ENCODE measurements at places on chromosomes 1 and 21.
A peak's percentile ranks its signal among the peaks of the same experiment; 100 is the strongest.

GRCh38 chr1:61782771-61783170 is 40.5 kb downstream of the PATJ start:
- DNase-seq = no peak

GRCh38 chr1:173210716-173211231 is 3.6 kb upstream of the TNFSF4 start:
- no peak for DNase-seq

DNA sequence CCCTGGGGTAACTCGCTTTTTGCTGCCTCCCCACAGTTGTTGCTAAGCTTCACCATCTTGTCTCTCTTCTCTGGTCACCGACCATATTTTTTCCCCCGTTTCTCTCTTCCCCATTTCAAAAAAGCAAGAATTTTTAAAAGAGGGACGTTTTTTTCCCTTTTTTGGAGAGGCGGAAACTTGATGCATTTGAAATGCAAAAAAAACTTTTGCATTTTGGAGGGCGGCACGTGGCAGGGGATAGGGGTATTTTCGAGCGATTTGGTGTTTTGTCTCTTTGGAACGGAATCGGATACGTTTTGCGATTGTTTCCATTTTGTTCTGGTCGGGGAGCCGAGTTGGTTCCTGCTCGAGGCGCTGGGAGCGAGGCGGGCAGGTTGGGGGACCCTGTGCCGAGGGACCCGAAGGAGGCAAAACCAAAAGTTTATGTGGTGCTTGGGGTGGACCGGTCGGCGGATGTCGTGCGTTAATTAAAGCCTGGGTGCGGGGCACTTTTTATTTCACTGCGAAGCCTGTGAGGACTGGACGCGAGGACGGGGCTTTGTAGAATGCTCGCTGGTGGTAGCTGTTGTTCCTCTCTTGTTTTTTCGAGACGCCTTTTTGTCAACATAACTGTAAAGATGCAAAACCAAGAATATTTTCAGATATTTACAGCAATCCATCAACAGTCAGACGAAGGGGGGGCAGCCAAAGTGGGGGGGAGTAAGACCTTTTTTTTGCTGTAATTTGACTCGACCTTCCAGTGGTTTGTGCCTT is 884 bp downstream of the H3-3A start:
- peak; percentile 65 for DNase-seq

GRCh38 chr1:116927049-116927798 is 17.5 kb downstream of the PTGFRN start:
- DNase-seq = no peak

- DNase-seq = no peak
Observed at GRCh38 chr1:26544126-26544525, 14.6 kb downstream of the RPS6KA1 start.

- no peak for DNase-seq
Observed at GRCh38 chr1:218510153-218510772, 165.1 kb downstream of the TGFB2 start.

- peak; percentile 39 for DNase-seq
Observed at GRCh38 chr1:110880708-110881374, 7.9 kb downstream of the CD53 start.

DNA sequence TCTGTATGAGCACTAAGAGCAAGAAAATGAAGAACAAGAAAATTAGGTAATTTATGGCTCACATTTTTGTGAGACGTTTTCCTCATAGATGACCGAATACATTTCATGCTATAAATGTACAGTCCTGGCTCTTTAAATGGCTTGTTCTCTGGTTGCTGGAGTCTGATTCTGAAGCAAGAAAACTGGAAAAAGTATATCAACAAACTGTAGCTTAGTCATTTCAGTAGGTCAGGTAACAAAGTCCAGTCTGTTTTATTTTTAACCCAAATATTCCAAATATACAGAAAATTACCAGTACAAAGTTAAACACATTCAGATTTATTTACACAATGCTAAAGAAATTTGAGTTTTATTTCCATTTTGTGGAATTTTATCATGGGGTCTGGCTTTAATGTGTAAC is 2.5 kb upstream of the MYBPHL start:
- no peak for DNase-seq

Measured in ELR (cell line).